Thyroid gland (tissue), 4 donors: ENCODE measurements at places on chromosomes 4 and X. TPM values are rescaled to one million over a fixed set of nuclear protein-coding genes. Genes with fewer than 3 reads are reported as not detected.

The GAGE13 gene
- total RNA-seq = not detected

The SHROOM2 gene
- 5.2 TPM for total RNA-seq

The TLR2 gene
- total RNA-seq = 9.9 TPM

- H3K27ac ChIP-seq = peak overlapping the region; percentile 86
- H3K4me1 ChIP-seq = peaks cover 23% of the 10 kb centered on the region
- H3K36me3 ChIP-seq = no peaks in the 10 kb centered on the region
- no peak overlapping the region for H3K4me3 ChIP-seq
Measured at GRCh38 chr4:119025916-119026661, 109.5 kb upstream of the MYOZ2 start.

DNA sequence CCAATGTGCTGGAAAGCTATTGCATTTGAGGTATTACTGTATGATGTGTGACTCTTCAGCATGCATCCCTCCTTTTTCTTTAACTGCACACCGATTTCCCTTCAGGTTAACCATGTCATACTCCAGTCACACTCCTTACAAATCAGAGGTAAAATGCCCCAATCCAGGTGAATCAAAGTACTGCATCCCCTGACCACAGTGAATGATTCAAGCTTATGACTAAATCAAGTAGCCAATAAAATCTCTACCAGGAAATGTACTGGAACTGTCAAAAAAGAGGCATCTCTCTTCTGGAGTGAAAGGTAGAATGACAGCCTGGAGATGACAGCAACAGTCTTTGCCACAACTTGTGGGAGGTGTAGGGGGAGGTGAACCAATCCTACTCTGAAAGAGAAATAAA is 10.4 kb downstream of the ADAMTS3 start:
- no peak overlapping the region for H3K4me3 ChIP-seq
- no peak overlapping the region for H3K27ac ChIP-seq
- H3K27me3 ChIP-seq = no peaks in the 10 kb centered on the region
- no peaks in the 10 kb centered on the region for H3K4me1 ChIP-seq
- H3K36me3 ChIP-seq = no peaks in the 10 kb centered on the region

DNA sequence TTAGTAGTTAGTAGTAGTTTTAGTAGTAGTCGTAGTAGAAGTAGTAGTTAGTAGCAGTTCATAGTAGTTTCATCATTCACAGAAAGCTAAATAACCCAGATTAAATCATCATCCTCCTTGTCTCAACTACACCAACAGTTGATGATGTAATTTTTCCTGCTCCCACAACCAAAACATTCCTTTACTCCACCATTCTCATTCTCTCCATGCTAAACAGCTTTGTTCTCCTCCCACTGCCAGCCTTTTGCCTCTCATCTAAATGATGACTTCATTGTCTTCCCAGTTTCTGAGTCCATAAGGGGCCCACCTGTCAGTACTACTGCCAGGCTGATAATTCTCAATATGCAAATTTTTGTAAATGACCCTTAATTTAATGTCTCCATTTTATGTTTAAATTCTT is 68.9 kb downstream of the ARHGAP24 start:
- H3K4me3 ChIP-seq = no peak overlapping the region
- H3K27me3 ChIP-seq = no peaks in the 10 kb centered on the region
- DNase-seq = no peak
- no peaks in the 10 kb centered on the region for H3K4me1 ChIP-seq
- no peaks in the 10 kb centered on the region for H3K36me3 ChIP-seq
- H3K27ac ChIP-seq = no peak overlapping the region

DNA sequence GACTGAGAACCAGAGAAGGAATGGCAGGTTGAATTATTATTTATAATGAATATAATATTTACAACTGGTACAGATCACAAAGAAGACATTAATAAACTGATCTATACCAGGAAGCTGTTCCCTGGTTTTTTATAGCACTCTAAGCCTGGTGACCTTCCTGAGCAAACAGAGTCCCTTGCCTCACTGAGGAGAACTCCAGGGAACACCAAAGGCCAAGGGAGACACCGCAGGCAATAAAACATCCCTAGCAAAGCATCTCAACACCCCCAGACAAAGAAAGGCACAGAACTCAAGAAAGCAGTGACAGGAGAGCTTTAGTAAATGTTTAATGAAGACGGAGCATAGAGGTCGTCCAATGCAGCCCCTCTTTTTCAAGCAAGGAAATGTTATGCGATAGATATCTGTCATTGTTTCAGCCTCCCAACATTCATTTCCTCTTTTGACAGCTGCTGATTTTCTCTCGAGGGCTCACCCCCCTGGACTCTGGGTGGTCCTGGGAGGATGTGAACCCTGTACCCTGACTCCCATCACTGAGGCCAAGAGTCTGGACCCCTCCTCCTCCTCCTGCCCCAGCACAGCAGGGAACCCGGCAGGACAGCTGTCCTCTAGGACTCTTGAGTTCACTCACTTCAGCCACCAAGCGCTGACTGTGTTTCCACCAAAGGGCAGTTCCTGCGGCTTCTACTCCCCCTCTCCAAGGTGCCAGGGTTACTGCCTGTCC is 342.5 kb upstream of the GATB start:
- DNase-seq = no peak
- H3K36me3 ChIP-seq = no peaks in the 10 kb centered on the region

DNA sequence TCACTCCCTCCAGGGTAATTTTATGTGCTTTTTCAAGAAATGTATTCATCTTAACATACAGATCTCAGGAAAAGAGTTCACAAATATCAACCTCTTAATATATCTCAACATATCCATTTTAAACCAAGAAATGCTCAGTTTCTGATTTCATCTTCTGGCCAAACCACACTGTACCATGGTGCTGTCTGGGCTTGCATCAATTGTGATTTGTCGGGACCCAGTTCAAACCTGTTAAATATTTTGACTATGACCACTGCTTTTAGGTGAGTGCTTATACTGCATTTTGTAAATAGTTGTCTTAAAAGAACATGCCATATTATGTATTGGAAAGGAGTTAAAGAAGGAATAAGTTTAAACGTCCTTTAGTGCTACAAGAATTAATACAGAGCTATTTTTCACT is 352.1 kb downstream of the SPOCK3 start:
- no peak overlapping the region for H3K27ac ChIP-seq
- H3K4me1 ChIP-seq = no peaks in the 10 kb centered on the region
- DNase-seq = no peak
- no peaks in the 10 kb centered on the region for H3K27me3 ChIP-seq

DNA sequence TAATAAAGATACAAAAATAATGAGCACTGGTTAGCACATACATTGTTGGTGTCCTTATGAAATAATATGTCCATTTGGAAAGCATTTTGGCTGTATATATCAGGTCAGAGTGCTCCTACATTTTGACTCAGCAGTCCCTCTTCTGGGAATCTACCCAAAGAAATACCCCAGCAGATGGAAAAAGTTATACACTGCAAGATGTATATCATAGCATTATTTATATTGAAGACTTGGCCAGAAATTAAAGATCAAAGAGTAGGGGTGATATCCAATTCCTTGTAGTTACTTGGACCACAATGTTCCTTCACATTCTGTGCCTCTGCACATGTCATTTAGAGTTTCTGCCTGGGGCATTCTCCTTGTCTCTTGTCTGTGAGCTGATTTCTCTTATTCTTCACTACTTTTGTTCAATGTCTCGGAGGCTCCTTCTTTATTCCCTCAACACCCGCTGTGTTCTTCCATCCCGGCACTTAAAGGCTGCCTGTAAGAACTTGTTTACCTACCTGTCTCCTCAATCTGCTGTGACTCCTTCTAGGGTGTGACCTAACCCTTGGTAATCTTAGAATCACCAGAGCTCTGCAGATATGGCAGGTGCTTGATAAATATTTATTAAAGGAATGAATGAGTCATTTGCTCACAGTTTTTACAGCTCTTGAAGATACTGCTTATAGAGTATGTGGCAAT is 3.1 kb upstream of the TSPAN5 start:
- H3K27ac ChIP-seq = no peak overlapping the region
- no peaks in the 10 kb centered on the region for H3K27me3 ChIP-seq
- no peak overlapping the region for H3K4me3 ChIP-seq

- H3K4me3 ChIP-seq = no peak overlapping the region
- no peak overlapping the region for H3K27ac ChIP-seq
- H3K27me3 ChIP-seq = no peaks in the 10 kb centered on the region
- no peak for DNase-seq
Measured at GRCh38 chrX:110836982-110837381, 41.4 kb upstream of the CHRDL1 start.

- H3K27ac ChIP-seq = no peak overlapping the region
- no peaks in the 10 kb centered on the region for H3K27me3 ChIP-seq
- no peaks in the 10 kb centered on the region for H3K4me1 ChIP-seq
- DNase-seq = no peak
Measured at GRCh38 chr4:80726471-80726870, 304.0 kb upstream of the BMP3 start.

- no peak overlapping the region for H3K27ac ChIP-seq
- no peaks in the 10 kb centered on the region for H3K4me1 ChIP-seq
- no peak for DNase-seq
- H3K36me3 ChIP-seq = no peaks in the 10 kb centered on the region
- no peaks in the 10 kb centered on the region for H3K27me3 ChIP-seq
- no peak overlapping the region for H3K4me3 ChIP-seq
Measured at GRCh38 chrX:68571610-68572311, 72.9 kb downstream of the YIPF6 start.

- H3K27me3 ChIP-seq = no peaks in the 10 kb centered on the region
- no peaks in the 10 kb centered on the region for H3K4me1 ChIP-seq
- H3K36me3 ChIP-seq = no peaks in the 10 kb centered on the region
- DNase-seq = no peak
- H3K4me3 ChIP-seq = no peak overlapping the region
Measured at GRCh38 chr4:15875663-15876460, 62.7 kb downstream of the FGFBP1 start.

DNA sequence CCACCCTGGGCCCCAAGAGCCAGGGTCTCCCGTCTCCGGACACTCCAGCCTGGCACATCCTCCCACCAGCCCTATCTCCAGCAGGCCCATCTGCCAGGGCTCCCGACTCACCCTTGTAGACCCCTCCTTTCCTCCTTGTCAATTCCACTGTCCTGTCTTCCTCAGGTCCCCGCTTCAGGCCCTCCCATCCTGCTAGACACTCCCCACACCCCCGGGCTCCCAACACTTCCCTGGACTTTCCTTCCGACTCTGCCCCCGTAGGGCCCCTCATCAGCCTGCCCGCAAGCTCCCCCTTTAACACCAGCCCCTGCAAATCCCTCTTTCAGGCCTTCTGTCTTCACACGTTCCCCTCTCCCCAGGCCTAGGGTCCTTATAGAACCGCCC is 1.1 kb downstream of the PRAF2 start:
- H3K27ac ChIP-seq = peak overlapping the region; percentile 56
- H3K27me3 ChIP-seq = no peaks in the 10 kb centered on the region
- no peaks in the 10 kb centered on the region for H3K36me3 ChIP-seq
- H3K4me3 ChIP-seq = no peak overlapping the region

DNA sequence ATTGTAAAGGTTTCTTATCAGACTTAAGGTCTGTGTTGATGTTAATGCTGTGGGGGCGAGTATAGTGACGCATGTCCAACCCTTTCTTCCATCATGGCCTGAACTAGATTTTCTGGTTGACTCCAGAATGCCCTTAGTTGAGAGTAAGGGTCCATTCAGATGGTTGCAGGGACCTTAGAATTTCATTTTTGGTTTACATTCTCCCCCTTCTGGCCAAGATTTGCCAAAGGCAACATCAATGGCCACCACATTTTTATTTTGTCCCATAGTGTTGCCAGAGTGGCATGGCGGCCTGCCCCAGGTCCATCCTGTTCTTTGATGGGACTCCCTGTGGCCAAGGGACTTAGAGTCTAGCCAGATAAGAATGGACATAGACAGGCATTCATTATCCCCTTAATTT is 368.5 kb downstream of the GPM6A start:
- H3K36me3 ChIP-seq = no peaks in the 10 kb centered on the region
- no peak overlapping the region for H3K27ac ChIP-seq
- no peak for DNase-seq
- no peaks in the 10 kb centered on the region for H3K27me3 ChIP-seq
- no peak overlapping the region for H3K4me3 ChIP-seq

GRCh38 chr4:115456231-115456630 is 342.8 kb upstream of the NDST4 start:
- no peak overlapping the region for H3K4me3 ChIP-seq
- H3K4me1 ChIP-seq = peaks cover 10% of the 10 kb centered on the region
- H3K36me3 ChIP-seq = no peaks in the 10 kb centered on the region
- DNase-seq = no peak
- no peaks in the 10 kb centered on the region for H3K27me3 ChIP-seq
- no peak overlapping the region for H3K27ac ChIP-seq

DNA sequence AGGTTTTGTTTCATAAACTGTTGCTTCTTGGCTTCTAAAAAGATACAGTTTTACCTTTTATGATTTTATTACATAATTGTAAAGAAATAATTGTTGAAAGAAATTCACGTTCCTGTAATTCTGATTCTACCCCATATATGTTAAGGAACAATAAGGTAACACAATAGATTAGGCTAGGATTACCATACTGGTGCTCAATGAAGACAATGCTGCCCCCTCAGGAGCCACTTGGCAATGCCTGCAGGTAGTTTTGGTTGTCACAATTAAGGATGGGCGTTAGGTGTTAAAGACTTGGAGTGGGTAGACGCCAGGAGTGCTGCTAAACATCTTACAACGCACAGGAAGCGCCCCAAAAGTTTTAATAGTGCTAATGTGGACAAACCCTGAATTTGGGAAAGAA is 133.2 kb downstream of the NLGN4X start:
- H3K4me3 ChIP-seq = no peak overlapping the region
- H3K27ac ChIP-seq = no peak overlapping the region
- H3K27me3 ChIP-seq = no peaks in the 10 kb centered on the region
- DNase-seq = no peak
- H3K4me1 ChIP-seq = no peaks in the 10 kb centered on the region

- no peak for DNase-seq
- no peak overlapping the region for H3K4me3 ChIP-seq
- no peaks in the 10 kb centered on the region for H3K4me1 ChIP-seq
- H3K36me3 ChIP-seq = no peaks in the 10 kb centered on the region
- H3K27me3 ChIP-seq = no peaks in the 10 kb centered on the region
- no peak overlapping the region for H3K27ac ChIP-seq
Measured at GRCh38 chrX:29581223-29581622, 634.1 kb upstream of the MAGEB2 start.

DNA sequence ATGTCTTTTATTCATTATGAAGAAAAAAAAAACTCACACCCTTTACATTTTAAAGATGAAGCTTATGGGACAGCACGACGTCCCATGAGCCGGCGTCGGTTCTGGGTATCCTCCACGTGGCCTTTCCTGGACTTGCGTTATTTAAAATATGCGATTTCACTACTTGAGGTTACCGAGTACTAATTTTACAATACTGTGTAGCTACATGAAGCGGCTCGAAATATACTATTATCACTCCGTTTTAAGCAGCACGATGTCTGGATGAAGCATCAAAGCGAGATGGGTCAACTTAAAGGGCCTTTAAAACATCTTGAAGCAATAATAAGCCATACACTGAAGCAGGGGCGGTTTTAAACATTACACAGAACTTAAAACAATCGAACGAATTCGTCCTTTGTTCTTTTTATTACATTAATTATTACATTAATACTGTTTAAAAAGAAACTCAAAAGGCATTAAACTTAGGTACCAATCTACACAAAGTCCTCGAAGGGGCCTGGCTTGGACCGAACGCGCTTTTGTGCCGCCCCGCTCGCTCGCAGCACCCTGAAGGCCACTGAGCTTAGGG is 1.4 kb upstream of the KLF3 start:
- H3K4me3 ChIP-seq = peak overlapping the region; percentile 60
- H3K27ac ChIP-seq = peak overlapping the region; percentile 98
- DNase-seq = no peak
